Effector CD4-positive, alpha-beta T cell (primary cell): ENCODE measurements at places on chromosomes 1 and 21.
A peak's percentile ranks its signal among the peaks of the same experiment; 100 is the strongest.

GRCh38 chr1:161710560-161710959 is 3.5 kb downstream of the FCRLA start:
- no peak for DNase-seq

GRCh38 chr1:43435146-43436145 is 18.3 kb downstream of the HYI start:
- no peak for DNase-seq

DNA sequence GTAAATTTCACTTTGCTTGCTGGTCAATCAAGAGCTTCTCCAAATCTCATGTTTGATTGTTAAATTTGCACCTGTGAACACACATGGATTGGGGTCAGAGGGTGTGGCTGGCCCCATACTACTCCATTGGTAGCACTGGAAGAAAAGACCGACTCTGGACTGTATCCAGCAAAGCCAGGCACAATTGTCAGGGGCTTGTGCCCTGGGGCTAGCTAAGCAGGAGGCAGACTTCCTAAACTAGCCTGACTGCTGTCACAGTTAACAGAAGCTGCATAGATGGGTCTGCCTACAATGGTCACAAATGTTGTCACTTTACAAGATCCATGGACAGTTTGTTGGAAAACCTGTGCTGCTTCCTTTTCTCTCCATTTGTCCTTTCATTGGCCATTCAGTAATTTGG is 421.0 kb downstream of the DSCAM start:
- DNase-seq, result no peak

DNA sequence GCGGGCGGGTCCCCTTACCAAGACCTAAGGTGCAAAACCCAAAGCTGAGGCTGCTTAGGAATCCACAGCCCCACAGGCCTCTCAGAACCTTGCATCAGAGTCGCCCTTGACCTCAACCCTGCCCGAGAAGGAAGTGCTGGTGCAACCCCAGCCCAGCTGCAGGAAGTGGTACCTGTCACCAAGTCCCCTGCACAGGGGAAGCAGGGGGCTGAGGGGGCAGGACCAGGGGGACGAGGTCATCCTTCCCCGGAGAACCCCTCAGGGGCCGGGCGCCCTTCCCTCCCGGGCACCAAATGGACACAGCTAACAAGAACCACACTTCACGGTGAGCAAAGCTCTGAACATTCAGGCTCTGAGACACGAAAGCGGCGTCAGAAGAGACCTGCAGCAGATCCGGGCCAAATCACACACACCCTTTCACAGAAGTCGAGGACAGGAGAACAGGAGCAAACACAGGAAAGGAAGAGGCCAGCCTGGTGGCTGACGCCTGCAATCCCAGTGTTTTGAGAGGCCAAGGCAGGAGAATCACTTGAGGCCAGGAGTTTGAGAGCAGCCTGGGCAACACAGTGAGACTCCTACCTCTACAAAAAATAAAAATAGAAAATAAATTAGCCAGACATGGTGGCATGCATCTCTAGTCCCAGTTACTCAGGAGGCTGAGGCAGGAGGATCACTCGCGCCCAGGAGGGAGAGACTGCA is 6.4 kb downstream of the ITGB2 start:
- peak; percentile 23 for DNase-seq

GRCh38 chr1:183142171-183142570 is 43.9 kb upstream of the LAMC2 start:
- DNase-seq, result no peak

- DNase-seq, result no peak
Observed at GRCh38 chr1:119160866-119161265, 20.4 kb upstream of the WARS2 start.

DNA sequence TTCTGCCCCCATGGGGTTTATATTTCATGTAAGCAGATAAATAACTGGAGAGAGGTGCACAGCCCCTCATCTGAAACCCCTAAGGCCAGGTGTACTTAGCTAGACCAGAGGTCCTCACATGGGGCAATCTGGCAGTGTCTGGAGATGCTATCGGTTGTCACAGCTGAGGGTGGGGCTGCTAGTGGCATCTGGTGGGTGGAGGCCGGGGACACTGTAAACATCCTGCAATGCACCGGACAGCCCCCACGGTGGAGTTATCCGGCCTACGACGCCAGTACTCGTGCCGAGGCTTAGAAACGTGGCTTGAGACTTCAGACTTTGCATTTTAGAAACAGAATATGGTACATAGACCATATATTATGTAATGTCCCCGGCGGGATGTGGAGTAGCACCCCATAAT is 186.5 kb upstream of the VAMP3 start:
- no peak for DNase-seq

GRCh38 chr1:74729741-74730478 is 2.9 kb downstream of the CRYZ start:
- DNase-seq, result no peak

DNA sequence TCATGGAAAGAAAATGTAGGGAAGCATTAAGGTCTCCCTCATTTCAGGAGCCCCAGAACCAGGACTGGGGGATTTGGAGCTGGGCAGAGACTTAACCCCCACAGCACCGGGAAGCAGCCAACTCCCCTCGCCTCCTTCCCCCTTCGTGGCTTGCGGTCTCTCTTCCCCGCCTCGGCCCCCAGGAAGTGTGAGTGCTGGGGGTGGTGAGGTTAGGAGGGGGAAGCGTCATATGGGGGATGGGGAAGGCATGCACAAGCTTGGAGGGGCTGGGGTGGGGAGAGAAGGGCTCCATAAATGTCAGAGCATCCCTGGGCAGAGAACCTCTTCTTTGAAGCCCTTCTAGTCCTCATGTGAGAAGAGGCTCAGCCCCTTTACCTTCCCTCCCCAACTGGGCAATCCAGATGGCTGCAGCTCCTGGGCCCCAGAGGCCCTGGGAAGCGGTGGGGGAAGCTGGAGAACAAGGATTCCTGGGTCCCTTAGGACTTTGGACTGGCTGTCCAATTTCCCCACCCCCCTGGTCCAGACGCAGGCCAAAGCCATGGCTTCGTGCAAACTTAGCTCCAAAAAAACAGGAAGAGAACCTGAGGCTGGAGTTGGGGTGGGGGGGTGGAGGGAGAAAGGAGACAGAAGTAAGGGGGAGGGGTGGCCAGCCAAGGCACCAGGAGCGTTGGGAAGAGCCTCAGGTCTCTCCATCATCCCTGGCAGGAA is 7.8 kb downstream of the ZBTB7B start:
- DNase-seq, result no peak

DNA sequence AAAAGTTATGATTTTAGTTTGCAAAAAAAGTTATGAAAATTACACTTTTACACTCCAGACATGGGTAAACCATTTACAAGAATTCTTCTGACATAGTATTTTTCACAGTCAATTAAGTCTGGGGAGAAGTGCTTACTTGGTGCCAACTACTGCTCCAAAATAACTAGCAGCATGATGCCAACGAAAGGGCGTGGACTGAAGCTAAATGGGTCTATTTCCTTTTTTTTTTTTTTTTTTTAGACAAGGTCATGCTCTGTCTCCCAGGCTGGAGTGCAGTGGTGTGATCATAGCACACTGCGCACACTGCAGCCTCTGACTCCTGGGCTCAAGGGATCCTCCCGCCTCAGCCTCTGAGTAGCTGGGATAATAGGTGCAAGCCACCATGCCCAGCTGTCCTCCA is 43.2 kb downstream of the FMO4 start:
- DNase-seq, result no peak

- no peak for DNase-seq
Observed at GRCh38 chr1:184650177-184650866, 104.3 kb downstream of the EDEM3 start.

DNA sequence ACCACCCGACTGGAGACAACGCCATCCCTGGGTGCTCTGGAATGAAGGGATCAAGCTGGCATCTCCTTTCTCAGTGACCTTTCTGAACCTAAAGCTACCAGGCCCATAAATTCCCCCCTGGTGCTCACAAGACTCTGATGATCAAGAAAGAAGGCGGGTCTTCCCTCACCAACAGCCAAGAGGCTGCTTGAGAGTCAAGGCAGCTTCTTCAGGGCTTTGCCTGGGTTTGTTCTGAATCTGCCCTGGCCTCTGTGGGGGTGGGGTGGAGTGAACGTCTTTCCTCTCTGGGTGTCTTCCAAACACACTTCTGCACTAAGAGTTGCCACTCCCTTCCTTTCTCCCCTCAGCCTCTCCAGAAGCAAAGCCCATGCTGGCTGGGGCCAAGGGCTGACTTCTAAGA is 36.1 kb downstream of the CD247 start:
- no peak for DNase-seq

DNA sequence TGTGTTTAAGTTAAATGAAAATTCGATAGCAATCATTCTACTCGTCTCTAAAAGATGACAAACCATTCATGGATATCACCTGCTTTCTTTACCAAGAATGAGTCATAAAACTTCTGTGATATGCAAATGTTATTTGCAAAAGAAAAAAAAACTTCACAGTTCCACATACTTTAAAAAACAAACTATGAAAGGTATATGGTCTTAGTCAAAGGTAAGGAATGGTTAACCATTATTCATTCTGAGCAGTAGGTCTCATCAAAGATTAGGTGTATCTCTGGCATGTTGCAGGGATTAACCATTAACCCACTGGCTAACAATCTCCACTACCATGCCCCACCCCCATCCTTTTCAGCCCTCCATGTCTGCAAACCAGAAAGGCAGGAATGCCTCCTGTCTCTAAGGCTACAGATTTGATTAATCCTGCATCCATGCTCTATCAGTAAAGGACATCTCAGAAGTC is 44.4 kb downstream of the PTPN14 start:
- DNase-seq, result no peak

DNA sequence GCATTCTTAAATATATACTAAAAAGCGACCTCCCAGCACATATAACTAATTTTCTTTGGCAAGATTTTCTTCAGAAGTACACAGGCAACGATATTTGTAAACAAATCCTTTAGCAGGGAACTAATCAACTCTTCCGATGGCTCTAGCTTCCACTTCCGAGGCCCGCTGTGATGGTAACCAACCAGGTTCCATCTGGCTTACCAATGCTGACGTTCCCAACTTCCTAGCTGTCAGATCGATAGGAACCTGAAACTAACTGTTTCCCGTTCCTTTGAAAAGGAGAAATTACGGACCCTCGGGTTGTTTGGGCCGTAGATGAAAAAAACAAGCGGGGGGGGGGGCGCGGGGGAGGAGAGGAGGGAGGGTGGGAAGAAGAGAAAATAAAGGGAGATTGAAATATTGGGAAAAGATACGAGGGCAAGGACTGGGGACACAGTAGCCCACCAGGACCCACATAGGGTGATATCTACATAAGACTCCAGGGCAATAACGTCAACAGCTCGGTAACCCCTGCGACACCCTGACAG is 513 bp downstream of the GTF2B start:
- peak; percentile 18 for DNase-seq

DNA sequence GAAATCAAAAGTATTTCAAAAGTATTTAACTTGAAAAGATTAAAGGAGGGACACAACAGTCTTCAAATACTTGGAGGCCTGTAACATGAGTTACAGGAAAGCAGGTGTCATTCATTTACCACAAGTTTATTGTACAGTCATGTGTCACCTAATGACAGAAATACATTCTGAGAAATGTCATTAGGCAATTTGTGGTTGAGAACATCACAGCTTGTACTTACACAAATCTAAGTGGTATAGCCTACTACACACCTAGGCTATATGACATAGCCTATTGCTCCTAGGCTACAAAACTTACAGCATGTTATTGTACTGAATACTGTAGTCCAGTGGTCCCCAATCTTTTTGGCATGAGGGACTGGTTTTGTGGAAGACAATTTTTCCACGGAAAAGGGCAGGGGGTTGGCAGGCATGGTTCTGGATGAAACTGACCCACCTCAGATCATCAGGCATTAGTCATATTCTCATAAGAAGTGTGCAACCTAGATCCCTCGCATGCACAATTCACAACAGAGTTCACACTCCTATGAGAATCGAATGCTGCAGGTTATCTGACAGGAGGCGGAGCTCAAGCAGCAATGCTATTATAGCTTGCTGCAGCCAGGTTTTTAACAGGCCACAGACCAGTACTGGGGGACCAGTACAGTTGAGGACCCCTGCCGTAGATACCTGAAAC is 25.0 kb upstream of the PHTF1 start:
- DNase-seq, result no peak

- no peak for DNase-seq
Observed at GRCh38 chr1:221141606-221142285, 262.5 kb downstream of the HLX start.

GRCh38 chr1:9309991-9310390 is 17.3 kb downstream of the SPSB1 start:
- no peak for DNase-seq

- DNase-seq, result no peak
Observed at GRCh38 chr1:221782477-221782876, 40.6 kb upstream of the DUSP10 start.

GRCh38 chr1:208131621-208132286 is 112.4 kb downstream of the PLXNA2 start:
- no peak for DNase-seq

DNA sequence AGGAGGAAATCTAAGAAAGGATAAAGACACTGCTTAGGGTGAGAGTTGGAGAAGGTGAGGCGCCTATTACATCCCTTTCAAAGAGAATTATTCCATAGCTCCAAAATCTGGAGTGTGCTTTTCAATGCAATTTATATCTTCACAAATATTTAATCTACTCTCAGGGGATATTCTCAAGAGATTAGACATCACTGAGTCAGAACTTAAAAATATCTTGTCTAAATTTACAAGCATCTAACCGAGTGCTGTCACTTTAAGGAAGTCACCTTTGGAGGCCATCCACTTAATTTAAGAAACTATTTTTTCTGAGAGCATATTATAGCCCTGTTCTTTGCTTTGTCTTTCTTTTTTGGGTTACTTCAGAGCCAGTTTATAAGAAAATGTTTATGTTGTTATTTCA is 134.6 kb downstream of the TNFSF18 start:
- no peak for DNase-seq

DNA sequence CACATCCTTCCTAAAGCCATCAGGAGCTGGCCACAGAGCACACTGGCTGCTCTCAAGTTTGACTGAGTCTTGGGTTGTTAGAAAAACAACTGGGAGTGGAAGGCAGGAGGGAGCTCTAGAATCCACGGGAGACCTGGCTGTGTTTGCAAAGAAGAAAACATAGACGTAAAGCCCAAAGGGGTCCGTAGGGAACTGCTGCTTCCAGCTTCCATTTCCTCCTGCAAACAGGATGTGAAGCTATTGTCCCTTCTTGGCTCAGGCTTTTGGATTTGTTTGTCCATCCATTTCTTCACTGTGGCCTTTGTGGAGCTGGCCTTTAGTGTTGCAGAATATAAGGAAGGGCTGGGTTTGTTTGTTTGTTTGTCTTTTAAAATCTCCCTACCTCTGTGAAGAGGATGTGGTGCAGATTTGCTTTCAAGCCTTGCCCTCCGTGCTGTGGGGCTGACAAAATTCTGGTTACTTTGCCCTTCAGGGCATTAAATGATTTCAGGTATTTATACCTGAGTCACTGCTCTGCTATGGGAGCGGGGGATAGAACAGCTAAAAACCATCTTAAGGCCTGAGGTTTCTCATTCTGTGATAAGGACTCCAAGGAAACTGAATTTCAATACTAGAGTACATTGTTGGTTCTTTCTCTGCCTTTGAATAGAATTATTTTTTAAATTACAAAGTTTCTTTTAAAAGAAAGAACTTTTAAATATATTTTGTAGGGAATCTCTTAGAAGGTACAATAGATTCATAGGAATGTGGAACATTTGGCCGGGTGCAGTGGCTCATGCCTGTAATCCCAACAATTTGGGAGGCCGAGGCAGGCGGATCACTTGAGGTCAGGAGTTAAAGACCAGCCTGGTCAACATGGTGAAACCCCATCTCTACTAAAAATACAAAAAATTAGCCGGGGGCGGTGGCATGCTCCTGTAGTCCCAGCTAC is 74.3 kb downstream of the MPZL1 start:
- no peak for DNase-seq
